ENCODE measurements at places on chromosomes 16 and 17.

- DNase-seq = no peak
Observed at GRCh38 chr17:76570877-76571471, 14.7 kb downstream of the ST6GALNAC2 start.

DNA sequence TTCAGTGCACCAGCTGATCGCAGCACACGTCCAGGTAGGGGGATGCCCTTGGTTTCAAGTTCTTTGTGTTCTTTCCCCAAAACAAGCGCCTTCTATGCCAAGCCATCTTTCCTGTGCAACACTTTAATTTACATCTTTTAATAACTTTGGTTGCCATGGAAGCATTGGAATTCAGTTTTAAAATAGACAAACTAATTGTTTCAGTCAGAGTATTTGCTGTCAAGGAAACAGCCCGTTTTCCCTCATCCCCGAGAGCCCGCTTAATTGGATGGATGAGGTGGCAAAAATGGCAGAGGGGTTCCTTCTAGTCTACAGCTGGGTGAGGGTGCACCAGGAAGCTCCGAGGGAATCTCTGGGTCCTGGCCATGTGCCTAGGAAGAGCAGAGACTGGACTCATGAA, 793.7 kb upstream of the EEF2KMT start:
- DNase-seq = no peak

DNA sequence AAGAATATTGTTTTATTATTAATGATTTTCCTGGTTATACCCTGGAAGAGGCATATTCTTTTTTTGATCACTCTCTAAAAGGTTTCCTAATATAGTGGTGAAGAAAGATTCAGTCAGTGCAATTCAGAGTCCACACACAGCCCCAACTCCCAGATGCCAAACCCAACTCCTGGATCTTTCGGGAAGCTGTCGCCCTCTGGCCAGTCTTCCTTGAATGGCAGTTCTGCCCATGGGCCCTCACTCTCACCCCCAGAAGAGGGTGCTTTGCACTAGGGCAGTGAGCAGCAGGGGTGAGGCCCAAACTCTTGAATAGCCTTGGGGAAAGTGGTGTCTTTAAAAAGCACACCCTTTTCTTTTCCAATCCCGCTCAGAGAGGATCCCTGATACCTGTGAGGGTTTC, 11.0 kb downstream of the KRT32 start:
- DNase-seq = no peak

- no peak for DNase-seq
Observed at GRCh38 chr16:15038689-15039088, 17.2 kb downstream of the NTAN1 start.

GRCh38 chr16:13680021-13680889, 239.7 kb upstream of the ERCC4 start:
- no peak for DNase-seq

DNA sequence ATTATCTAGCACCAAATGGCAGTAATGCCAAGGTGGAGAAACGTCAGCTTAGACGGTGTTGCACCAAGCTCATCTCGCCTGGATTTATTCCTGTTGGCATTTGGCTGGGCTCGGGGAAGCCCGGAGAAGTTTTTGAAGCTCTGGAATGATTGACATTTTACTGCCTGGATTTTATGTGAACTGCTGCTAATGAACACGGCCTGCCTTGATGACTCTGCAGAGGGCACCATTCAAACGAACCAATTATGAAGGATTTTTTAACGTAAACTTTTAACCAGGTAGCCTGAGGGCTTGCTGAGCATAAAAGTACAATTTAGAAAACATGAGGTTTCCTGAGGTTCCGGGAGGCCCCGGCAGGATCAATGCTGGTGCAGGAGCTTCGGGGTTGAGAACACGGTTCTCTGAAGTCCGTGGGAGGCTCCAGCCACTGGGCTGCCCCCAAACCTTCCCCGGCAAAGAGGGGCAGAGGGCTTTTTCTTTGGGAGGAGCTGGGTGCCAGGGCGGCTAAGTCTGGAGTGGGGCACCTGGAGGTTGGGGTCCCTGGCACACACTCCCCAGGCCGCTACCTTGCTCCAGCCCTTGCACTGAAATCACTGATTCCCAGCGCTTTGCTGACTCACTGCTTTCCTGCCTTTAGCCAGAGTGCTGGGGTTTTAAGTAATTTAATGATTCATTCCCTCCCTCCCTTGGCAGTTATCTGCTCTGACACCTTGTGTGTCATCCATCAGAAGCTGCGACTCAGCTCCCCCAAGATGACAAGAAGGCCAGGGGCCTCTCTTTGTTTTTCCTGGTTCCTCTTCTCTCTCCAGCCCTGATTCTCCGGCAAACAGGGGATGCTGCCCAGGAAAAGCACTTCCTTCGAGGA, 161.2 kb upstream of the IRX3 start:
- DNase-seq = no peak

DNA sequence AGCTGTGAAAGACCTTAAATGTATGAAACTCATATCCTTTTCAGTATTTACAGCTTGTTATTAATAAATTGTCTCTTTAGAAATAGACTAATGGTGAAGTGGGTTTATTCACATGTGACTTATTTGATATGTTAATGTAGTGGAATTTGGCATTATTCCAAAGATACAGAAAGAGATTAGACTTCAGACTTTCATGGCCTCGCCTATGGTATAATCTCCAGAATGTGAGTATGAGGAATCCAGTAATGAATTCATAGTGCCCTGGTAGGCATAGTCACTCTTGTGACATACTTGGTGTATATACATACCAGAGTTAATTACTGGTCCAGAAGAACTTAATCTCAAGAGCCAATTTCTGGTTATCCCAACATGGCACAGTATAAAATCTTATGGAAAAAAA, 72.7 kb downstream of the OMG start:
- DNase-seq = no peak

- DNase-seq = no peak
Observed at GRCh38 chr17:27313301-27313700, 19.4 kb downstream of the WSB1 start.

GRCh38 chr16:66608241-66609138, 4.0 kb downstream of the CMTM3 start:
- DNase-seq = no peak

GRCh38 chr16:51143196-51143977, 7.7 kb downstream of the SALL1 start:
- DNase-seq = no peak

GRCh38 chr17:79950306-79950705, 85.4 kb downstream of the TBC1D16 start:
- no peak for DNase-seq

DNA sequence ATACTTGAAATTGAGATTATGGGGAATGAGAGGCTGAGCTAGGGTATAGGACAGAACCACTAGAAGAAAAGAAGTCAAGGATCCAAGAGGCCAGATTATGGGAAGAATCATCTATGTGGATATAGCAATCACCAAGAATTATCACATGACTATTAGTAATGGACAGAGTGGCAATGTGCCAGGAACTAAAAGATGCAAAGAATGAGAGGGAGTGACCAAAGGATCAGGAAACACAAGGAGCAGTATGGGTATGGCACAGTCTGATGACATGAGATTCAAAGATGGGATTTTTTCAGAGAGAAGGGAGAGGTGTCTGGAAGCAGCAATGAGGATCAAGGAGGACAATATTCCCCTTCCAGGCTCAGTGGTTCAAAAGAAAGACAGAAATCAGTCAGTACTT, 212.2 kb downstream of the AATF start:
- no peak for DNase-seq

- DNase-seq = no peak
Observed at GRCh38 chr16:9824200-9825068, 357.8 kb downstream of the GRIN2A start.

- DNase-seq = no peak
Observed at GRCh38 chr16:2092866-2093265, 42.8 kb downstream of the PKD1 start.

DNA sequence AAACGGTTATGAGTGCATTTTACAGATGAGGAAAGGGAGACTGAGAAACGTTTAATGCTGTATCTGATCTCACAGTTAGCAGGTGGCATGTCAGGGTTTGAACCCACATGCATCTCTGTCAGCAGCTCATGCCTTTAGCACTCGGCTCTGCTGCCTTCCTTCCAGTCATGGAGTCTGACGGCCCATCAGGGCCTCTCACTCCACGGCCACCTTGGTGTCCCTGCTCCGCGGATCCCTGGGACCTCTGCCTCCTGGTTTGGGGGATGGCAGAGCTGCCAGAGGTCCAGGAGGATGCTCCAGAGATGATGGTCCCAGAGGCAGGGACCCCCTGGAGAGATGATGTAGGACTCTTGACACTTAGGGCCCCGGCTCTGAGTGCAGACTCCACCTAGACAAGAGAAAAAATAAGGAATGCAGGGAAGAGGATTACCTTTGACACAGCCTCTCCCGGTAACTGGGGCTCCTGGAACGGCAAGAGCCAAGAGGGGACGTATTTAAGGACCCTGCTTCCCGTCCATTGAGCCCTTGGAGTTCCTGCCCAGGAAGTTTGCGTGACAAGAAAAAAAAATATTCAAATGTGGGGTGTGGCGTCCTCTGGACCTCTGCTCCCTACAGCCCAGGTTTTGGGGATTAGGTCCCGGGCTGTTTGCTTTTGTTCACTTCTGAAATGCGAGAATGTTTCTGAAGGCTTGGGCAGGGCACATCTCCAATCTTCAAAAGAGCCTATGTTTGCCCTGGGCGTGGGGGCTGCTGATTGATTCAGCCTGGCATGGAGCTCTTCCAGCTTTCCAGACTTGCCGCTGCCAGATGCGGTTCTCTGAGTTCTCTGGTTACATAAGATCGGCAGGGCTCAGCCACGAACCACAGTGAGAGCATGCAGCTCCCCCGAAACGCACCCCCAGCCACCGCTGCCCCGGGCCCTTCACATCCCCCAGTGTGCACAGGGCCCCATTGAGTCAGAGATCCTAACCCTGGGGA, at the start of gene ALDH3A1:
Gene ALDH3A1, minus strand, starts transcription at position 470 of the 978 bp plus-strand sequence. CDS start 3,169 bp downstream, outside the sequence.
- DNase-seq = no peak

DNA sequence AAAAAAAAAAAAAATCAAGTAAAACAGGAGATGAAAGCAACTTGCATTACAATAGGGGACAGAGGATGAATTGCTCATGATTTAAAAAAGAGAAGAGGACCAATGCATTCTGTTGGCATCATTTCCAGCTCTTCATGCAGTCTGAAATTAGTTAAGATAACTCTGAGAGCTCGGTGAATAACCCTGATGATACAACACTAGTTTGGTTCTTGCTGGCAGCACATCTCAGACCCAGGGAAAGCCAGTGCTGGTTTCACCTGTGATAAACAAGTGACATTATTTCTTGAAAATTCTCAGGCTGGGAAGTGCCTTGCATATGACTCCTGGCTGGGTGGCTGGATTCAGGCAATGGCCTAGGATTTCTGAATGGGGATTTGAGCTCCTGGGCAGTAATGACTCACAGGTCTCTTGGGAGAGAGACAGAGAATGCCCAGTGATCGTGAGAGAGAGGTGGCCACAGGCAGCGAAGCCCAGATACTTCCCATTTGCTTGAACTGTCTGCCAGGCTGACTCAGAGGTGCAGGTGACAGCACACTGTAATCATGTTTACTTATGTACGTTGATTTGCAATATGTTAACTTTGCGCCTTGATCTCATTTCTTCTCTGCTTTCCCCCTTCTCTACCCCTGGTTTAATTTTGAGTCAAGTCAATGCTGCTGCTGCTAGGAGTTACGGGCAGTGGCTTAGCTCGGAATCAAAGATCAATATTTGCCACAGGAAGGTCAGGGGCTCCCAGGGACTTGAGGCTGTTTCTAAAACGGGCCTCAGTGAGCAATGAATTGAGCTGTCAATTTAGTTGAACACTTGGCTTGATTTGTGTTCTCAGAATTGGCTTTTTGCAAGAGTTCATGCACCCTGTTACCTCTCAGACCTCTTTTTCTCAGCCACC, 27.1 kb downstream of the ARSG start:
- no peak for DNase-seq

DNA sequence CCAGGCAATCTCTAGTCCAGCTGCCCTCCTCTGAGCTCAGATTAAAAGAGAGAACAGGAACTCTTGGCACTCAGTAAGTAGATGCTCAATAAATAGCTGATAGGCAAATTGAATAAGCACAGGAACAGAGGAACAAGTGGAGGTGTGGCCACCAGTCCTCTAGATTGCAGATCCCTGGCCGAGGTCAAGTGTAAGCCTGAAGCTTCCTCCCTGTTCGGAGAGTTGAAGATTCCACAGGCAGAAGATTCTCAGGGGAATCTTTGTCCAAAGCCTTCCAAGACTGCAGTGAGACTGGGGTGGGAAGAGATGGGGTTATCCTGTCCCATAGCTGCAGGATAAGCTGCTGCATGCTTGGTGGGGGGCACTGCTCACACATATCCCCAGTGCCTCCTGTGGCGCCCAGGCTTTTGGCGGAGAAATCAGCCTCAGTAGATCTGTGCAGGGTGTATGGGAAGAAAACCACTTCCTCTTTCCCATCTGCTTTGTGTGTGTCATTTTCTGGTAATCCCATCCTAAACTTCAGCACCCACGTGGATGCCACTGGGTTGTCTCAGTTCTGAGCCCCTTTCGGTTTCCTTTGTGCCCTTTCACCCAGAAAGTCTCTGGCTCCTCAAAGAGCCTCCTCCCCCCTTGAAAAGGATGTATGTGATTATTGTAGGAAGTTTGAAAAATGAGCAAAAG, 12.1 kb downstream of the CD300A start:
- no peak for DNase-seq

- DNase-seq = no peak
Observed at GRCh38 chr17:65459677-65460347, 101.6 kb downstream of the AXIN2 start.

DNA sequence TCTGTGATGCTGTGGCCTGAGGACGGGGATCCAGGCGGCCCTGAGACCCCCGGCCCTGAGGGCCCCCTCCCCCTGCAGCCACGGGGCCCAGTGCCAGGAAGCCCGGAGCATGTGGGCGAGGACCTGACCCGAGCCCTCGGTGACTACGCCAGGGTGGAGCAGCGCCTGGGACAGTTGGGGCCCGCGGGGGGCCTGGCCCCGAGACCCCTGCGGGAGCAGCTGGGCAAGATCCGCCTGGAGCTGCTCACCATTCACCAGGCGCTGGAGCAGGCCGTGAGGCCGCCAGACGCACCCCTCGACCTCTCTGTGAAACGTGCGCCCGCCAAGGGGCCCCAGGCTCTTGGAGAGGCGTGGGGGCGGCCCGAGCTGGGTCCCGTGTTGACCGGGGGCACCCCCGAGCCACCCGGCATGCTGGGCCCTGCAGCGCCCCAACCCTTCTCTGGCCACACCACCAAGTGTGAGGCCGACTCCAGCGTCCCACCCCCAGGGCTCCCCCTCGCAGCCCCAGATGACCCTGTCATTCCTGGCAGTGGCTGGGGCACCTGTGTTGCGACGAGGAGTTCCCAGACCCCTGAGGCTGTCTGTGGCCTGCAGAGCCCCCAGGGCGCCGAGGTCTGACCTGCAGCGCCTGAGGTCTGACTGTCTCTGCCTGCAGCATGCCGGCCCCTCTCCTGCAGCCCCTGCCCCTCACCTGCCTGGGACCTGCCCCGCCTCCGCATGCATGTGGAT, 2.0 kb upstream of the NHLRC4 start:
- DNase-seq = no peak

- no peak for DNase-seq
Observed at GRCh38 chr16:70483426-70483825, 29.0 kb downstream of the FCSK start.

- DNase-seq = no peak
Observed at GRCh38 chr17:33056399-33057146, 64.9 kb downstream of the SPACA3 start.

DNA sequence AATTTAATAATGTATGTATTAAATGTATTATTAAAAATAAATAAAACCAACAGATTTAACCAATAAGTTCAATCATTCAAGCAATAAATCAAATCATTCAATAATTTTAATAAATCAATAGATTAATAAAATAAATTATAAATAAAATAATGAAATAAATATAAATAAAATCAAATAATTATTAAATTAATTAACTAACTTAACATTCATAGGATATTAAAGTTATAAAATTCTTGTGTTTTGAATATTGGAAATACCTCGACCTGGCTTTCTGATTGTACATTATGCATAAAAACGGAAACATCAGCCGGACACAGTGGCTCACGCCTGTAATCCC, 182.2 kb downstream of the BANP start:
- DNase-seq = no peak
